ENCODE measurements at places on chromosomes 2 and 18.

- no peak for DNase-seq
These were observed 40.3 kb downstream of the LHCGR start for GRCh38 chr2:48715042-48715899.

- no peak for DNase-seq
These were observed 27.9 kb downstream of the SETBP1 start for GRCh38 chr18:44708451-44709083.

- no peak for DNase-seq
These were observed 73.8 kb upstream of the KLHL29 start for GRCh38 chr2:23311186-23311585.

DNA sequence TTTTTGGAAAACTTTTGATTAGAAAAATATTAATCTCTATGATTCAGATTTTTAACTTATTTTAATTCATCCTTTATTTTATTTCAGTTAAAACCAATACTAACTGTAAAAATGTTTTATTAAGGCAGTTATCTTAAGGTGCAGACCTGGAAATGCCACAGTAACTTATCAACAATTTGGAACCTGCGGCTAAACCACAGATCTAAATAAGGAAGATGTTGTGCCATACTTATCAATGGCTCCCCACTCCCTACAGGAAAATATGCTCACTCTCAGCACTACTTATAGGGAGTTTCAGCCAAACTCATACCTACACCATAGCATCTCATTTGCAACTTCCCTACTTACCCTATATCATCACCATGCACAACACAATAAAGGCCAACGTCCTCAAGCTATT is 226.9 kb upstream of the KYNU start:
- no peak for DNase-seq

DNA sequence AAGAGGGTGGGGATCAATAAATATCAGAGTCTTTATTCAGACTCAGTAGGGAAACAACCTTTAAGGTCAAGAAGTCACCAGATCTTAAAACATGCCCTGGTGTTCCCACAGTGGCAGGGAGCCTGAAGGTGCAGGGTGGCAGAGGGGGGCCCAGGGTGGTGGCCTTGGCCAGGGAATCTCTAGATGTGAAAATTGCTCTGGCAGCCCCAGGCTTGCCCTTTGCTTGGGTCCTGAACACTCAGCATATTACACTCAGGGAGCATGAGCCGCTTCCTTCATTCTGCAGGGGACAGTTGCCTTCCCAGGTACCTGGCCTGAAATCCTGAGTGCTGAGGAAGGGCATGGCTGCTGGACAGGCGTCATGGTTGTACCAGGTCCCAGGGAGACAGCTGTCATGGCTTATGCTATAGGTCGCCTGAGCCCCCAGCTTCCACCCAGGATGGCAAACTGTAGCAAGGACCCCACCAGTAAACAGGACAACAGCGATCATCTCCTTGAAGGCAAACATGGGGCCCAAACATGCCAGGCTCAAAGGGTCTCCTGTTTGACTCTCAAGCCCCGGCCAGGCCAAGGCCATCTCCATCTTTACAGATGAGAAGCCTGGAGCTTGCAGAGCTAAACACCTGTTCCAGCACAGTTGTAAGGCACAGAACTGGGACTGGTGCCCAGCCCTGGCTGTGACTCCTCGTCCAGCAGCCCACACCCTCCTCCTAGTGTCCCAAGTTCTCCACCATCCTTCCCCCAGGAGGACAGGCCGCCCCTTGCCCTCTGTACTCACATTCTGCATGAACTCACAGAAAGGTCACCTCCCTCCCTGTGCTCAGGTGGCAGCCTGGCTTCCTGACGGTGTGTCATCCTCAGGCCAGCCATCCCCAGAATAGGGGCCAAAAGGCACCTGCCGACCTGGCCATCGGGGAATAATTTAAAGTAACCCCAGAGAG is 14.6 kb downstream of the ABCG8 start:
- DNase-seq: no peak

GRCh38 chr2:170467568-170468422 is 247.3 kb upstream of the SP5 start:
- no peak for DNase-seq

DNA sequence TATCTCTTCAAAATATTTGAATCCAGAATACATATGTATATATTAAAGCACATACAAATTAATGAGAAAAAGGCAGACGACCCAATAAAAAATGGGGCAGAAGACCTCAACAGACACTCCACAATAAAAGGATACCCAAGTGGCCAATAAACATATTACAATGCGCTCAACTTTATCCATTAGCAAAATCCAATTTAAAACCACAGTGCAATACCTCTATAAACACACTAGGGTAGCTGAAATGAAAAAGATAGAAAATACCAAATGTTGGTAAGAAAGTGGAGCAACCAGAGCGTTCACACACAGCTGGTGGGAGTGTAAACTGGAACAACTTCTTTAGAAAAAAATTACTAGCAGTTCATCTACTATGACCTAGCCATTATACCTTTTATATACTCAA is 75.3 kb downstream of the CCDC148 start:
- DNase-seq: no peak

DNA sequence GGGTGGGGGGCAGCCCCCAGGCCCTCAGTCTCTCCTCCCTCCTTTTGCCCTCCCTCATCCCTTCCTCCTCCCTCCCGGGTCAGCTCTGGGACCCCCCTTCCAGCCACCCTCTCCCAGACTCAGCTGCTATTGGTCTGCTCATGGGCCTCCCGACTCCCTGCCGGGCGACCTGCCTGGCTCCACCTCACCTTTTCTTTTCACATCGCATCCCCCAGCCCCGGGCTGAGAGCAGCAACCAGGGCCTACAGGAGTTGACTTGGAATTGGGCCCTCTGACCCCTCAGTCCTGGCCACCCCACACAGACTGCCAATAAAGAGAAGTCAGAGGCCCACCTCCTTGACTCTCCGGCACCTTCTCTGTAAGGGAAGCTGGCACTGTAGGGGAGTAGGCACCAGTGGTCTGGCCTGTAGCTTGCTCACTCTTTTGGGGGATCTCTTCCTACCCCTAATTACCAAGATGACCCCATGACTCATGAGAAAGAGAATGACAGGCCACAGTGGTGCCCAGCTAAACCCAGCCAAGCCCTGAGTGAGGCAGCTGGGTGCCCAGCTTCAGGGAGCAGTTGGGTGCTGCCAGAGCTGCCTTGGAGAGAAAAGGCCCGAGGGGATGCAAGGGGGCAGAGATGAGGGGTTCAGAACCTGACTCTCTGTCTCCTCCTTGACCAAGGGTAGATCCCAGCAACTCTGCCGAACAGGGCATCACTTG is 2.0 kb upstream of the ECEL1 start:
- no peak for DNase-seq

DNA sequence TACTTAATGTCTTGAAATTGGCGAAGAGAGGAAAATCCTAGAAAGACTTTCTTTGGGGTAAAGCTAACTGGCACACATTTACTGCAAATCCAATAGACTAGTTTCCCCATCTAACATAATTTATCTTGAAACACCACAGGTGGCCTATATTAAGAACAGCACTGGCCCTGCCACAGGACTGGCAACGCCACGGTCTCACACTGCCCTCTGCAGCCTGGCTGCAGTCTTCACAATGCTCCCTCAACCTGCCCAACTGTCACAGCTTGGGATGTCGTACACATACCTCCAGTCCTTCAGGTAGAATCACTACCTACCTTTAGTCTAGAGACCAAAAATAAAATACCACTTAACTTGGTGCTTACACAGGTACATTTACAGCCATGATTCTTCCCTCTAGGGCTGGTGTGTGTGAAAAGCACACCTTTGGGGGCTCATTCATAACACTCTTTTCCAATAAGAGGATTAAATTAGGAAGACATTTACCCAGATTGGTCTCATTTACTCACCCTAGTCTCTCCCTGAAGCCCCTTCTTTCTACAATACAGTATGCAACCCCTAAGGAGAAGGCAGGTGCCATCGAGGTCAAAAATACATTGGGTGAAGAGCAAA is 222.2 kb downstream of the C1D start:
- peak; percentile 27 for DNase-seq

GRCh38 chr18:27377251-27377650 is 192.1 kb upstream of the CHST9 start:
- DNase-seq: no peak

DNA sequence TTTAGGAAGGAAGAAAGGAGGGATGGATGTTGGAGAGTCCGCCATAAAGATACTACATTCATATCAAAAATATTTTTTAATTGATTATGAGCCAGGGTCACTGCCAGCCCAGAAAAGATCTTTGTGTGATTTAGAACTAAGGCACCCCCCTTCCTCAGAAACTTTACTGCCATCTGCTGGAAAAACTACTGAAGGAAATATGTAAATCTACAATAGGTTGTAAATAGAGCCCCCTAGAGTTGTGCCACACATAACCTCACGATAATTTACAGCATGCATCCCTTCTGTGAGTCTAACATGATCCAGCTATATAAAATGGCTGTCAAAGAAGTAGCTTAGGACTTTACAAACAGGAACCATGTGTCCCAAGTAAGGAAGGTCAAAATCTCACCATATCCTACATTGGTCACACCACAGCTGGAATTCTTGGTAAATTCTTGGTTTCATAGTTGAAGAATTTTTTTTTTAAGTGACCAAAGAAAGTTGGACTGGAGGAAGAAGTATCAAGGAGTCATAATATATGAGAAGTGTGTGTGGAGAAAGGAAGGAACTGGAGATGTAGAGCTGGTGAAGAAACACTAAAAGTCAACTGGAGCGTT is 152.5 kb downstream of the CYP26B1 start:
- peak; percentile 53 for DNase-seq

Measured in NCI-H146 (cell line).